Forelimb muscle (tissue), 1 donor: ENCODE measurements at places on chromosomes 1 and 21. TPM values are rescaled to one million over a fixed set of nuclear protein-coding genes. Genes with fewer than 3 reads are reported as not detected.

GRCh38 chr1:150621497-150622302 is 7.7 kb downstream of the ENSA start:
- DNase-seq = no peak

- no peak for DNase-seq
These were observed 53.0 kb upstream of the DESI2 start for GRCh38 chr1:244599937-244600350.

DNA sequence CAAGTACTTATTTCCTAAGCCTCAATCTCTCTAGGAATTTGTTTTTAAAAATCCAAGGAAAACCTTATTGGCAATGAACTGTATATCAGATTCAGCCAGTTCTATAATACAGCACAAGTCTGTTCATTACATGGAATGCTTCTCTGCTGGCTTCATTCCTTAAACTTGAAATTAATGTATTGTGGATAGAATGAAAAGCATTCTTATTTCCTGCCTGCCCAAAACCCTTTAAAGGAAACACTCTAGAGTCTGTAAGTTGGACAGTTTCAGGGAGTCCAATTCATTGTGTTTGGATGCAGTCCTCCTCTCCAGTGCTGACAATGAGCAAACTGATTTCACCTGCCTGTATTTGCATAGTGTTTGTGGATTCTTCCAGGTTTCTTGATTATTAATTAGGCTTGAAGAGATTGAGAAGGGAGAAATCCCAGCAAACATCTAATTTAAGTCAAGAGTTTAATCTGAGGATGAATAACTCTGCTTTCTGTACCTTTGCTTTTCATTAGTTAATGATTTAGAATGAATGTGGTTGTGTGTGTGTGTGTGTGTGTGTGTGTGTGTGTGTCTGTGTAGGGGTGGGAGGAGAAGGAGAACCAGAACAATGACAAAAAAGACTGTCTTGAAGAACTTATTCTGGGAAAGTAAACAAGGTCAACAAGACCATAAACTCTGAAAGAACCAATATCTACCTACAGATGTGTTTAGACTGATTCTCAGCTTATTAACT is 61.2 kb downstream of the CACHD1 start:
- DNase-seq = peak; percentile 72

DNA sequence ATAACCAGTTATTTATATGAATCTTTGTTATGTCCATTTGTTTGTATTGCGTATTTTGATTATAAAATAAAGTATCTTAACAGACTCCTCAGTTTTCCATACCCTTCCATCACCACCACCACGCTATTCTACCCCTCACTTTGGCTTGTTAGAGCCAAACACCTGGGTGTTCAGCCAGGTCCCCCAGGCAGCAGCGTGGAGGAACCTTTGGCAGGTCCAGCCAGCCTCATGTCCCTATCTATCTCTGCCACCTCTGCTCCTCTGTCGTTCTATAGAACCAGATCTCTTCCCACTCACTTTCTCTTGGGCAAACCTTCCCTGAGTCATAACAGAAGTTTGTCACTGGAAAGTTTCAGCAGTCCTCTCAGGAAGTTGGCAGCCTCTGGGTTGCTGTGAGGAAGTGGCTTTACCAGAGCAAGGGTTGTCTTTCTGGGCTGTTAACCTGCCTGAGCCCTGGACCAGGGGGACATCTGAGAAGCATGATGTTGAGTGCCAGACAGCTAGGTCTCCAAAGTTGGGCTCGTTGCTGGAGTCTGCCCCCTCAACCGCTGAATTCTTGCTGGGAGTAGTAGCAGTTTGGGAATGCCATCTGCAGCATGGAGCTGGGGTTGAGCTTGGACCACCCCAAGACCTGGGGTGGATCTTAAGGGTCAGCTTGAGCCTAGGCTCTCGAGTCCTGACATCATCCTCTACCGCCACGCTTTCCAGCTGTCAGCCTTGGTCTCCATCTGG is 996 bp upstream of the SH3BGRL3 start:
- no peak for DNase-seq

DNA sequence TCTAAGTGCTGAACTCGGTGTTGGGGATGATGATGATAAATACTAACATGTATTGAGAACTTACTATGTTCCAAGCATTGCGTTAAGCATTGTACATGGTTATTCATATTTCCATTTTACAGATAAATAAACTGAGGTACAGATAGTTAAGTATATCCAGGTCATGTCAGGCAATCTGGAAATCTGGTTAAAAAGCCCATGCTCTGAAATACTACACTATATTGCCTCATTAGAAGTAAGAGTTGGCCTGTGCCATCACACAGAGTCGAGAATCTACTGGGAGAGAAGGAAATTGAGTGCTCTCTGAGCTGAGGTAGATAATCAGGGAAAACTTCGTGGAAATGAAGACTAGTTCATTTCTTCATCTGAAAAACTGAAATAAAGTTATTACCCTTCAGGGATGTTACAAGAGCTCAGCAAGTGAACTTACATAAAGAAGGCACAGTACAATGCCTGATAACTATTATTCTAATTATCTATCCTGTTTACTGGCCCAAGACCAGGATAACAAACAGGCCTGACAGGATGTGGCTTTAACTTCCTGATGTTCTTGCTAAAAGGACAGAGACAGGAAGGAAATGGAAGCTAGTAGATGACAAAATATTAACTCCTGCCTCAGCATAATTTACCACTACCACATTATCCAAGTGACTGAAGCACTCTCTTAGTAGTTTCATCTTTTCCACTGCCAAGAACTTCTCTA is 85.6 kb downstream of the EPS15 start:
- DNase-seq = no peak

GRCh38 chr1:217929213-217929885 is 298.2 kb downstream of the SPATA17 start:
- DNase-seq = no peak

GRCh38 chr1:175124861-175125260 is 57.2 kb downstream of the TNN start:
- no peak for DNase-seq

DNA sequence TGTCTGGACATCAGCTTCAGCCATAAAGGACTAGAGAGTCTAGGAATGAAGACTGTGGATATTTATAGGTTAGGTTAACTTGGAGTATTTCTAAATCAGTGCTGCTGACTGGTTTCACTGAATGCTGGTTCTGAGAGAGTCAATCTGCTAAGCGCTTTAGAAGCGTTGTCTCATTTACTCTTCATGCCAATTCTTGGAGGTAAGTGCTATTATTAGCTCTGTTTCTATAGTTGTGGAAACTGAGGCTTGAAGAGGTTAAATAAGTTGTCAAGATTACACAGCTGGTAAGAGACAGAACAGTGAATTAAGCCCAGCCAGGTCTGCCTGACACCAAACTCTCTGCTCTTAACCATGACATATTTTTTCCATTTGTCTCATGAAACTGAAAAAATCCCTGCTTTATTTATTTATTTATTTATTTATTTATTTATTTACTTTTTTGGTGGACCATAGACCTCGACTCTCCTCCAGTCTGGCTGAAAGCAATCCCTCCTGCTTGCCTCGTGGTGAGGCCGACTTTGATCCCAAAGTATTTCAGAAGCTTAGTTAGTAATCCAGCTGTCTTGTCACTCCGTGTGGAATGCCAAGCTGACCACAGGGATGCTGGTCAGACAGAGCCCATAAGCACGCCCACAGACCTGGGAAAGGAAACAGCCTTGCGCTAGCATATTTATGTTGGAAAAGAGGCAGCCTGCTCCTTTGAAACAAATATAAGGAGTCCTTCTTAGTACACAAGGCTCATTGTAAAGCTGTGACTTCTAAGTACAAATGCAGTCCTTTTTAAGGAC is 16.9 kb downstream of the NTMT2 start:
- DNase-seq = no peak

- DNase-seq = no peak
These were observed 842 bp upstream of the ZC3H12A start for GRCh38 chr1:37473431-37474045.

GRCh38 chr1:6834366-6834765 is 49.1 kb downstream of the CAMTA1 start:
- no peak for DNase-seq

- no peak for DNase-seq
These were observed 431 bp downstream of the RAB42 start for GRCh38 chr1:28592321-28593071.

GRCh38 chr1:59079434-59080140 is 217.3 kb upstream of the FGGY start:
- DNase-seq = no peak

GRCh38 chr1:218384581-218384993 is 39.5 kb downstream of the TGFB2 start:
- DNase-seq = no peak

GRCh38 chr1:198253668-198254067 is 96.9 kb downstream of the NEK7 start:
- DNase-seq = no peak

DNA sequence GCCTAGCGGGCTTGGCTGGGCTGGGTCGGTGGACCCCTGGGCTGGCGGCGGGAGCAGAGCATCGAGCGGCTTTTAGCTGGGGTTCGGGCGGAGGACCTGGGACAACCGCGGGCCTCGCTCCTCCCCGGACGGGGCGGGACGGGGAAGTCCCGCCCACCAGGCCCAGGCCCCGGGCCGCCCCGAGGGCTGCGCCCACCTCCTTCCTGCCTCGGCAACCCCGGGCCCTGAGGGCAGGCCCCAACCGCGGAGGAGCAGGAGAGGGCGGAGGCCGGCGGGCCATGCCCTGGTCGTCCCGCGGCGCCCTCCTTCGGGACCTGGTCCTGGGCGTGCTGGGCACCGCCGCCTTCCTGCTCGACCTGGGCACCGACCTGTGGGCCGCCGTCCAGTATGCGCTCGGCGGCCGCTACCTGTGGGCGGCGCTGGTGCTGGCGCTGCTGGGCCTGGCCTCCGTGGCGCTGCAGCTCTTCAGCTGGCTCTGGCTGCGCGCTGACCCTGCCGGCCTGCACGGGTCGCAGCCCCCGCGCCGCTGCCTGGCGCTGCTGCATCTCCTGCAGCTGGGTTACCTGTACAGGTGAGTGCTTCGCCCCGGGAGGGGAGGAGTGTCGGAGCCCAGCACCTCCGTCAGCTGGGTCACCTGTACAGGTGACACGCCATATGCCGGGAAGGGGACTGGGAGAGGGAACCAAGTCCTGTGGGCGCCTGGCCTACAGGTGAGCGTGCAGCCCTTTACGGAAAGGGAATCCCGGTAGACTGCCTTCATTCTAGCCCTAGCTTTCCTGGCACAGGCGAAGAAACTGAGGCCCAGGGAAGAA is at the start of gene XKR8:
XKR8 (plus strand) TSS at position 182 of the 812 bp plus-strand sequence; CDS start at position 279, 97 bp downstream.
- DNase-seq = no peak

- DNase-seq = no peak
These were observed 69.9 kb upstream of the EXO1 start for GRCh38 chr1:241778117-241778516.

DNA sequence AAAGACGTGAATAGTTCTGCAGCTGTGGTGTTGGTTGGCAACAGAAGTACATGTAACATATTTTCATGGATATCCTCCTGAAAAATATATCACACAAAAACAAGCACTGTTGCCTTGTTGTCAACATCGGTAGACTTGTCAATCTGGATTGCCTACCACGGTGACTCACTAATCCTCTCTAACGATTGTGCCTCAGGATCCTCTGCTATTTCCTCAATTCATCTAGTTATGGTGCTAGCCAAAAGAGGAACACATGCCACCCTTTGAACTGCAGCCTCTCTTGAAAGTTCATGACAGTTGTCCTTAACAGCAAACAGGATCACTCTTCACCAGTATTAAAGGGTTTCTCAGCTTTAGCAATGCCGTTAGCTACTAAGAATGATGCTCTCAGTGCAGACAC is 25.7 kb downstream of the RASAL2 start:
- DNase-seq = no peak

DNA sequence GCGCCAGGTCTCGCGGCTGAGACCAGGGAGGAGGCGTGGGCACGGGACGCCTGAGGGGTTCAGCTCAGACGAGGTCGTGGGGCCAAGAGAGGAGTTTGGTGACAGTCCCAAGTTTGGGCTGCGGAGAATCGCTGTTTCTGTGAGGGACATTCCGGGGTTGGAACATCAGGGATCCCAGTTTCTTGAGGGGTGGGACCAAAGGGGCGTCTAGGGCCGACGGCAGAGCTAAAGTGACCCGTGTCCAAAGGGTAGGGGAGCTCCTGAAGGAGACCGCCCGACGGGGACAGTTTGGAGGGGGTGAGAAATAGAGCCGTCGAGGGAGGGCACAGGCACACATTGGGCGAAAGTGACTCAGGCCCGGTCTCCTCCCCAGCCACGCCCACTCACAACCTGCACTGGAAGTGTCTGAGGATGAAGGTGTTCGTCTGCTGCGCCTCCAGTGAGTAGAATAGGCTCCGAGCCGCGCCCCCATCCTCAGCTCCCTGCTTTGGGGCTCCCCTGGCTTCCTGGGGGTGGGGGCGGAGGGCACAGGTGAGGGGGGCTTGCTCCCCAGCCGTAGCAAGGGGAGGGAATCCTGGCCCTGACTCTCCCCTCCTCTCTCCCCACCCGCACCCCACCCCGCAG is 7.0 kb downstream of the EFNA3 start:
- no peak for DNase-seq

GRCh38 chr1:61013946-61014667 is 68.3 kb upstream of the NFIA start:
- DNase-seq = no peak

DNA sequence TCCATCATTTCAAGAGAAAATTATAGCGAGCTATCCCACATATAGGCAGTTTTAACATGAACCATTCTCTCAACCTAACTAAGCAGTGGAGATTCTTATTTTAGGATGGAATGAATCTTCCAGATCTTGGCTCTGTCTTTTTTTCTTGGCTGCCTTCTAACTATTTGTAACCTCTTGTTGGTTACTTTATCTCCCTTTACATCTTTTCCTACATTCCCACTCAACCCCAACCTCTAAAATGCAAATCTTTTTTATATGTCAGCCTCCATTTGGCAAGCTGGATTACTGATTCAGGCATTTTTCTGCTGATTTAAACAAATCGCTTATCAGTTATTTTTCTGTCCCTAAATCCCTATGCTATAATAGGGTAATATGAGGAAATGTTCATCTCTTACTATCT is 46.9 kb upstream of the LHX8 start:
- no peak for DNase-seq

- no peak for DNase-seq
These were observed 78.2 kb downstream of the RNF220 start for GRCh38 chr1:44483089-44483874.

- no peak for DNase-seq
These were observed 9.3 kb downstream of the SLAMF7 start for GRCh38 chr1:160748181-160748877.

GRCh38 chr1:153962088-153963029 is 978 bp downstream of the SLC39A1 start:
- no peak for DNase-seq

GRCh38 chr1:212286556-212287131 is 1.4 kb downstream of the PPP2R5A start:
- DNase-seq = no peak

COL9A2 gene
- polyA plus RNA-seq = 1.6 TPM

SPRR2A gene
- polyA plus RNA-seq = not detected

KIF17 gene
- 3.2 TPM for polyA plus RNA-seq

WNT3A gene
- not detected for polyA plus RNA-seq

PLEKHA6 gene
- 3.0 TPM for polyA plus RNA-seq

OR2L13 gene
- not detected for polyA plus RNA-seq

EPHB2 gene
- 15.7 TPM for polyA plus RNA-seq

AADACL4 gene
- polyA plus RNA-seq = not detected

NOTCH2NLA gene
- polyA plus RNA-seq = 22.8 TPM

OR2M3 gene
- polyA plus RNA-seq = 0.01 TPM
